ENCODE measurements at places on chromosomes 3 and 15.

DNA sequence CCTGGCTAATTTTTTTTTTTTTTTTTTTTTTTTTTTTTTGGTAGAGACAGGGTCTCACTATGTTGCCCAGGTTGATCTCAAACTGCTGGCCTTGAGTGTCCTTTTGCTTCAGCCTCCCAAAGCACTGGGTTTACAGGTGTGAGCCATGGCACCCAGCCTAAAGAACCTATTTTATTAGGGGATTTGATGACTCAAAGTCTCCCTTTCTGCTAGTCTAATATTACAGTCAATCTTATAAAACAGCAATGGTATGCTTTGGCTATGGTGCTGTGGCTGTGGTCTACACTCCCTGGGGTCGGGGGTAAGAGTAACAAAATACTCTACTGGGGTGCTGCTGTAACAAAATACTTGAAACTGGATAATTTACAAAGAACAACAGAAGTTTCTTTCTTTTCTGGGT is 44.8 kb downstream of the ZNF589 start:
- no peaks in the 10 kb centered on the region for H3K27me3 ChIP-seq
- no peak for DNase-seq
- H3K4me3 ChIP-seq: no peak overlapping the region
- no peaks in the 10 kb centered on the region for H3K4me1 ChIP-seq

DNA sequence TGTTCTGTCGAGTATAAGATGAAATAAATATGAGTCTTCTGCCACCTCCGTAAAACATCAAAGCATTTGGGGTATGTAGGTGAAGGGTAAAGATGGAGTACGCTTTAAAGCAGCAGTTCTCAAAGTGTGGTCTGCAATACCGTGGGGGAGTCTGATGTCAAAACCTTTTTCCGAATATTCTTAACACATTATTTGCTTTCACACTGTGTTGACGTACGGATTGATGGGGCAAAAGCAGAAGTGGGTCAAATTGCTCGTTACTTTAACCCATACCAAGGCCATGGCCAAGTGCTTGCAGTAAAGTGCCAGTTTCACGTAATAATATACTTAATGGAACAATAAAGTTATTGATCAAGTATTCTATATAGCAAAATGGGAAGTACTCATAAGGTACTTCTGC is 36.3 kb downstream of the PAK2 start:
- no peaks in the 10 kb centered on the region for H3K27me3 ChIP-seq
- no peak overlapping the region for H3K27ac ChIP-seq
- H3K36me3 ChIP-seq: no peaks in the 10 kb centered on the region
- H3K4me1 ChIP-seq: peaks cover 69% of the 10 kb centered on the region

- H3K27ac ChIP-seq: no peak overlapping the region
- no peak overlapping the region for H3K4me3 ChIP-seq
- H3K4me1 ChIP-seq: no peaks in the 10 kb centered on the region
- no peaks in the 10 kb centered on the region for H3K27me3 ChIP-seq
- no peak for DNase-seq
Observed at GRCh38 chr15:42373274-42373673, 14.0 kb downstream of the CAPN3 start.

GRCh38 chr3:190883973-190884832 is 21.7 kb upstream of the GMNC start:
- no peaks in the 10 kb centered on the region for H3K27me3 ChIP-seq
- H3K27ac ChIP-seq: no peak overlapping the region
- H3K36me3 ChIP-seq: no peaks in the 10 kb centered on the region
- no peak for DNase-seq
- H3K4me1 ChIP-seq: no peaks in the 10 kb centered on the region

GRCh38 chr3:168495270-168495669 is 399.5 kb upstream of the GOLIM4 start:
- no peaks in the 10 kb centered on the region for H3K27me3 ChIP-seq
- no peaks in the 10 kb centered on the region for H3K36me3 ChIP-seq
- no peak for DNase-seq
- H3K4me3 ChIP-seq: no peak overlapping the region
- H3K27ac ChIP-seq: no peak overlapping the region

GRCh38 chr3:187139895-187140253 is 578 bp upstream of the RPL39L start:
- peak overlapping the region; percentile 74 for H3K27ac ChIP-seq
- H3K36me3 ChIP-seq: no peaks in the 10 kb centered on the region
- no peak for DNase-seq
- H3K4me1 ChIP-seq: peaks cover 17% of the 10 kb centered on the region

- no peaks in the 10 kb centered on the region for H3K36me3 ChIP-seq
- DNase-seq: no peak
- no peaks in the 10 kb centered on the region for H3K27me3 ChIP-seq
Observed at GRCh38 chr3:123627673-123628670, 43.1 kb upstream of the HACD2 start.

DNA sequence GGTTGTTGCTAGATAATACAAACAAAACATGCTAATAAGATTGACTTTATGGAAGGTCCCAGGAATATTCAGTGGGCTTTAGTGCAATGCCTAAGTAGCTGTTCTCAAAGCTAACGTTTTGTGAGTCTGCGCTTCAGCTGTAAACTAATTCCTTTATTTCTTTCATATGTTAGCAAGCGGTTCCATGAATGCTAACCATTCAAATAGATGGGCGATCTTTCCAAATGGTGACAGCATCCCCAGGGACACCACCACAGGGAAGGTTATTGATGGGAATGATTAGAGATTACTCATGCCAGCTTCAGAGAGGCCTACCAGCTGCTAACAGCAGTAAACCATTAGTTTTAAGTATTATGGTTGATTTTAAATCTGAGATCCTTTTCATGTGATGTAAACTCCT is 405.7 kb upstream of the MCTP2 start:
- no peaks in the 10 kb centered on the region for H3K36me3 ChIP-seq
- H3K27ac ChIP-seq: no peak overlapping the region
- DNase-seq: no peak
- H3K4me3 ChIP-seq: no peak overlapping the region
- H3K4me1 ChIP-seq: no peaks in the 10 kb centered on the region
- H3K27me3 ChIP-seq: no peaks in the 10 kb centered on the region

GRCh38 chr3:12796171-12797123 is at the start of gene CAND2:
Gene CAND2 (plus strand): TSS chr3:12796680. CDS start chr3:12796721, 41 bp downstream.
- peak within 1 kb of the TSS; percentile 38 for H3K27ac ChIP-seq
- H3K4me3 ChIP-seq: peak within 1 kb of the TSS; percentile 43
- H3K4me1 ChIP-seq: peaks cover 9% of the 10 kb centered on the region
- DNase-seq: peak; percentile 37

GRCh38 chr3:79032686-79033318 is 735.0 kb downstream of the ROBO1 start:
- no peak overlapping the region for H3K27ac ChIP-seq
- no peaks in the 10 kb centered on the region for H3K36me3 ChIP-seq
- no peak for DNase-seq
- no peaks in the 10 kb centered on the region for H3K4me1 ChIP-seq

DNA sequence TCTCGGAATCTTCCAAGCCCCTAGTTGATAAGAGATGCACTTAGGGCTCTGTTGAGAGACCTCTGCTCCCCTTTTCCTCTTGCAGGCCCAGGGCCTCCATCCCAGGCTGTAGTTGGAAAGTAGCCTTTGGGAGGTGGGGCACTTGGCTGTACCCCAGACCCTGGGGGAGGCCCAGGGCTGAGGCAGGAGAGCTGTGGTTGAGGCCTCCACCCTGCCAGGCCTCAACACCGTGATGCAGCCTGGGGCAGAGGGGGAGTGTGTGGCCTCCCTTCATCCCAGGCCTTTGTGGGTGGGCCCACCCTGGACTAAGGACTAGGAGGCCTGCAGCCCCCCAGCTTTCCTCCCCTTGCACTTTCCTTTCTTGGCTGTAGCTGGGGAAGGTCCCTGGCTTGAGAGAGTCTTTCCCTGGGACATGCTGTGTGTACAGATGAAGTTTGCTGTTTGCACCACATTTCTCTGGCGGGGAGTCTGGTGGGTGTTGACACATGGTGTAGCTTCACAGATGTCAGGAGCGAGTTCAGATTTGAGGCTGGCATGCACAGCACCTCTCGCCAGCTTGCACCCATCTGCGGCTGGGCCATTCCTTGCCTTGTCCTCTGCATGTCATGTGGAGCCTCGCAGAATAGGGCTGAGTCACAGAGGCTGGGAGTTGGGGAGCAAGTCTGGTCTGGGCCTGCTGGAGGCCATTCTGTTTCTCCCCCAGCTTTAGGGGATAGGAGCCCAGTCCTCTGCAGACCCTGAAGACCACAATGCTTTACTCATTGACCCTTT is 13.7 kb downstream of the PLEKHO2 start:
- H3K36me3 ChIP-seq: peaks cover 61% of the 10 kb centered on the region
- H3K27ac ChIP-seq: no peak overlapping the region
- DNase-seq: no peak
- no peaks in the 10 kb centered on the region for H3K27me3 ChIP-seq
- H3K4me3 ChIP-seq: no peak overlapping the region
- peaks cover 66% of the 10 kb centered on the region for H3K4me1 ChIP-seq

DNA sequence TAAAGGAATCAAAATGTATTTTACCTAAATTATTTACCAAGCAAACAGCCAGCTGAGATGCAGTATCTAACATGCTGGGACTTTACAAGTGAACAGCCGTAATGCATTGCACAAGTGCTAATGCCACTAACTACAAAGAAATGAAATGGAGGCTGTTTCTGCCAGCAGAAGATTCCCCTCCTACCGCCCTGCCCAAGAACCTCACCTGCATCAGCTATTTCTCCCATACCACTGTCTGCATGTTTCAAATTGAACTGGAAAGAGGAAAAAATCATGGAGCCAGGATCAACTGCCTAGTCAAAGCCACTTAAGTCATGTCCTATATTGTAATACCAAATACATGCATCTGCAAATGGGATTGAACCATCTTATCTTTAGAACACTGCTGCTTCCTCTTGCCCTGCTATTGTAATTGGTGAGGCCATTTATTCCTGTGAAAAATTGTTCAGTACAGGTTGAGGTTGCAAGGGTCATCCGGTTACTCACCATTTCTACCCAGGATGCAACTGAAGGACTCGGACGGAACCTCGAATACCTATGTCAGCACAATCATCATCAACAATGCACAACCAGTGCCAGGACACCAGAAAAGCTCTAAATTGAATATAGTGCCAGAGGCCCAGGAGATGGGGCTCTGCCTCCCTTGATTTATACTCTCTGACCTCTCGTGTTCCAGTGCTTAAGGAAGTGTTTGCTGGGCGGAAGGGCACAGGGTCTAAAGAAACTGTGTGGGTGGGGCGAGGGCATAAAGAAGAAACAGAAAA is 27.5 kb downstream of the ANXA2 start:
- no peak for DNase-seq
- H3K4me1 ChIP-seq: peaks cover 5% of the 10 kb centered on the region
- H3K27me3 ChIP-seq: no peaks in the 10 kb centered on the region
- no peak overlapping the region for H3K4me3 ChIP-seq
- no peak overlapping the region for H3K27ac ChIP-seq

DNA sequence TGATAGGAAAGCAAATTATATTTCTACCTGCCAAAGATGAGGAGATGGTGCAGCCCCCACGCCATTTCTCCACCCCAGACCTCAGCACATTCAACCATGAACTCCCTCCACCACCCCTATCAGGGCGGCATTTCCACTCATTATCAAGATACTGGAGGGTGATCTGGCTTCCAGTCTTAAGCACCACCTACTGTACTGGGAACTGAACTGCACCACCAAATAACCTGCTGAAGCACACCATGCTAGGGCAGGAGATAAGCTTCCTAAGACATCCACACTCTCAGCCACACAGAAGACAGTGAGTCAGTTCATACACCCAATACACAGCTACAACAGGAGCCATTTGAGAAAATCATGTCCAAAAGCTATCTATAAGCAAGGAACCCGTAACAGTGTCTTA is 98.8 kb downstream of the FGF7 start:
- no peak overlapping the region for H3K4me3 ChIP-seq
- no peaks in the 10 kb centered on the region for H3K36me3 ChIP-seq
- no peaks in the 10 kb centered on the region for H3K27me3 ChIP-seq
- no peak for DNase-seq
- H3K4me1 ChIP-seq: no peaks in the 10 kb centered on the region
- H3K27ac ChIP-seq: no peak overlapping the region

DNA sequence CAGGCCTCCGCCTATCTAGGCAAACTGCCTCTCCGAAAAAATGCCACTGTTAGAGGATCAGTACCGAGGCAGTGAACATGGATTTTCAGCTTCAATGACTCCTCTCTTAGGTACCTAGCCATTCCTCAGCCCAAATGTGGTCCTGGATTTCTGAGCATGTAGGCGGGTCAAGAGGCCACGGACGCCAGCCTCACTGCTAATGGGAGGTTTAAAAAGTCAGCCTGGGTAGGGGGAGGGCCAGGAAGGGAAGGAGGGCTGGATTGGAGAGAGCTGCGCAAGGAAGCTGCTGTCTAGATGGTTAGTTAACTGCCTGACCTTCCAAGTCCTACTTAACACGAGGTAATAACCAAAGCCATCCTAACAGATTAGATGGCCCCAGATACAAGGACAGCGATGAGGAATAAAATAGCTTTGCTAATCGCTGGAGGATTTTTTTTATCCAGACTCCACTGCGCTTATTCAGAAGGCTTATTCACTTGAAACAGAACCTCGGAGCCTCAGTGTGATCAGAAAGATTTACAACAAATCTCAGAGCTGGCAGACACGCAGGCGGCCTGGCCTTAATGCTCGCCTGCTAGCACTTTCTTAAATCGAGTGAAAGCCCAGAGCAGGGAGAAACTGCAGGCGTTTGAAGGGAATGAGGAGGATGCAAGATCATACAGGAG is 34.3 kb downstream of the TLE3 start:
- H3K4me3 ChIP-seq: no peak overlapping the region
- no peak overlapping the region for H3K27ac ChIP-seq
- no peaks in the 10 kb centered on the region for H3K27me3 ChIP-seq
- no peak for DNase-seq
- H3K4me1 ChIP-seq: no peaks in the 10 kb centered on the region

- H3K27ac ChIP-seq: no peak overlapping the region
- no peak for DNase-seq
- H3K36me3 ChIP-seq: no peaks in the 10 kb centered on the region
- H3K27me3 ChIP-seq: no peaks in the 10 kb centered on the region
- no peak overlapping the region for H3K4me3 ChIP-seq
Observed at GRCh38 chr3:33152363-33153360, 38.8 kb downstream of the CRTAP start.

DNA sequence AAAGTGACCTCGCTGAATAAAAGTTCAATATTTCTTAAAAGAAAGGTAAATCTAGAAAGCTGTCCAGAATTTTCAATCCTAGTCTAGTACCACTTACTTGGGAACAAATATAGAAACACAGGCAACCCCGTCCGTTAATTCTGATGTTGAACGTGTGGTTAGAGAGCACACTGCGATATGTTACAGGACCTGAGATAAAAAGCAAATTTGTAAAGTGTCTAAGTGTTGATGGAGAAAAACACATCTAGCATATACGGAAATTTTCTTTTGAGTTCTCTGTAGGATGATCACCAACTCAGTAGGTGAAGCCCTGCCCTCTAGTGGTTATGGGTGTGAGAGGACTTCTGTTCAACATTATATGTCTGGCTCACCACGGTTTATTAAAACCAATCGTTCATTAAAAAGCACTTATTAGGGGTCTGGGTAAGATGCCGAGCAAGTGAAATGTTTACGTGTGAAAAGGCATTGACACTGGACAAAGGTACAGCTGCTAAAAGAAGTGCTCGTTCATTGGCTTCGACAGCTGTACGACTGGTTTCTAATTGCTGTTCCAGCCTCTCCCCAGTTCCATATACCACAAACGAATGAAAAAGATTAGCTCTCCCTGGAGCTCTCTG is 1.0 kb upstream of the ATP2C1 start:
- peak overlapping the region; percentile 99 for H3K4me3 ChIP-seq
- peaks cover 29% of the 10 kb centered on the region for H3K4me1 ChIP-seq
- H3K27ac ChIP-seq: peak overlapping the region; percentile 99
- H3K27me3 ChIP-seq: no peaks in the 10 kb centered on the region

- H3K4me3 ChIP-seq: no peak overlapping the region
- H3K36me3 ChIP-seq: no peaks in the 10 kb centered on the region
- no peak for DNase-seq
- no peaks in the 10 kb centered on the region for H3K4me1 ChIP-seq
Observed at GRCh38 chr3:36771931-36772330, 7.6 kb upstream of the DCLK3 start.

Data from CD4-positive, alpha-beta memory T cell (primary cell).